ENCODE measurements at places on chromosomes 13 and 19. TPM values are rescaled to one million over a fixed set of nuclear protein-coding genes. Genes with fewer than 3 reads are reported as not detected.

- H3K27ac ChIP-seq: no peak overlapping the region
- no peak overlapping the region for H3K4me3 ChIP-seq
- peaks cover 7% of the 10 kb centered on the region for H3K27me3 ChIP-seq
- no peaks in the 10 kb centered on the region for H3K36me3 ChIP-seq
- no peaks in the 10 kb centered on the region for H3K4me1 ChIP-seq
Measured at GRCh38 chr13:36294096-36294495, 3.5 kb downstream of the CCDC169 start.

- H3K27me3 ChIP-seq: peaks cover 6% of the 10 kb centered on the region
- H3K4me3 ChIP-seq: no peak overlapping the region
- no peaks in the 10 kb centered on the region for H3K36me3 ChIP-seq
- H3K4me1 ChIP-seq: no peaks in the 10 kb centered on the region
- no peak overlapping the region for H3K27ac ChIP-seq
- no peak for DNase-seq
Measured at GRCh38 chr13:36770741-36771140, 48.3 kb upstream of the RFXAP start.

DNA sequence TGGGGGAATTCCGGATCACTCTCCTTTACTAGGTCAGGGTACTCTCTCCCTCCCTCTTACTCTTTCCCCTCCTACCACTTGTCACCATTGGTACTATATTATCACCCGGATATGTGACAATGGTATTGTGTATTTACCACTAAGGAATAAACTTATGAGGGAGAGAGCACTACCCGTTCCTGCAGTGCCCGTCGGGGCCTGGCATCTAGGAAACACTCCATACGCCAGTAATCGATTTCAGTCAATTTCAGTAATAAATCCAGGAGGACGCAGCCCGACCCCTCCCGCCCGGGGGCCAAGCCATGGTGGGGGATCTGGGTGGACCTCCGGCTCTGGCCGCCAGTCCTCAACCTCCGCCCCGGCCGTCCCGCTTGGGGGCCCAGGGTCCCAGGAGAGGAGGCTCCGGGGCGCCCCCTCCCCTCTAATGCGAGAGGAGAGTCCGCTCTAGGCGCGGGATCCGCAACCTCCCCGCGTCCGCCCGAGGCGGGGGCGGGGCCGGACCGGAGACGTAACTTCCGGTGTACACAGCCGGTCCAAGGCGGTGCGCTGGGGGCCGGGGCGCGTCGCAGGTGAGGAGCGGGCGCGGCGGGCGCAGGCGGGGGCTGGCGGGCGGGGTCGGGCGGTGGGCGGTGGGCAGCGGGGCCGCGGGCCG is at the start of gene GARRE1:
Gene GARRE1, plus strand, starts transcription at position 509 of the 652 bp plus-strand sequence. CDS start 45,920 bp downstream, outside the sequence.
- DNase-seq: peak; percentile 66
- H3K27ac ChIP-seq: peak within 1 kb of the TSS; percentile 80
- H3K27me3 ChIP-seq: no peaks in the 10 kb centered on the region

DNA sequence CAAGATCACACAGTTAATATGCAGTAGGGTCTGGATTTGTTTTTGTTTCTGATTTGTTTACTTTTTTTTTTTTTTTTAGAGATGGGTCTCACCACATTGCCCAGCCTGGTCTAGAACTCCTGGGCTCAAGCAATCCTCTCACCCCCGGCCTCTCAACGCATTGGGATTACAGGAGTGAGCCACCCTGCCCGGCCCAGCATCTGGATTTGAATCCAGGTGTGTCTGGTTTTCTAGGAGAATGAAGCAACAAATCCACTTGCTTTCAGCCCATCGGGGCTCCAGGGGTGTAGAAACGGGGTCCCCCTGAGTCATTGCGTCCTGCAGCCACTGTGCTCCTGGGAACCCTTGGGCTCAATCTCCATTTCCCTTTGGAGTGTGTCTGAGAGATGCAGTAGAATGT is 6.6 kb downstream of the CACNG8 start:
- H3K36me3 ChIP-seq: no peaks in the 10 kb centered on the region
- no peaks in the 10 kb centered on the region for H3K4me1 ChIP-seq
- no peak overlapping the region for H3K27ac ChIP-seq
- DNase-seq: no peak
- H3K27me3 ChIP-seq: peaks cover 6% of the 10 kb centered on the region

DNA sequence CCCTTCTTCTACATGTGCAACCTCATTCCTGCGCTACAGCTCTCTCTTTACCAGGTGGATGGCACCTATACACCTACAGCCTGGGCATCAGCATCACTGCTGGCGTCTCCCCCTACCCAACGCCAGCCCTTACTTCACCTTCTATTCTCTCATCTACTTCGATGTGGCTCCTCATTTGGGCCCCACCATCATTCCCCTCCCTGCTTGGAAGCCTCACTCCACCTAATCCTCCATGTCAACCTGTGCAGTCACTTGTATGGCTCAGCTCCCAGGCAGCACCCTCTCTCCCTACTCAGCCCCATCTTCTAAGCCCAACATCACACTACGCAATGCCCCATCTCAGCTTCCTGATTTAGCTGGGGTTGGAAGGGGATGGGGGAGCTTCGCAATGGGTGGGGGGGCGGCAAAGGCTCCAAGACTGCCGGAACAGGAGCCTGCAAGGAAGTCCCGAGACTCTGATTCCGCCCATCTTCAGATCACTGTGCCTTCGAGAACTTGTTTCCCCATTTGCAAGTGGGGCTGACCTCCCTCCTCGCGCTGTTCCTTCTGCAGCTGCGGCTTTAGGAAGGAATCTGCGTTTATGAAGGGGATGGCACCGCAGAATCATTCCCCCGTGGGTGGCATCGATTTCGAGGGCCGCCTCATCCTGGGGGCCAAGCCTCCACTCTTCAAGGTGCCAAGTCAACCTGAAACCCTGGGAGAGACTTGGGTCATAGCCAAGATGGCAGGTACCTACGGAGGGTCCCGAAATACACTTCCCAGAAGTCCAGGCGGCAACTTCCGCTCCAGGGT is 913 bp downstream of the MZF1 start:
- no peaks in the 10 kb centered on the region for H3K36me3 ChIP-seq
- no peaks in the 10 kb centered on the region for H3K27me3 ChIP-seq
- H3K27ac ChIP-seq: peak overlapping the region; percentile 93
- H3K4me1 ChIP-seq: peaks cover 30% of the 10 kb centered on the region
- no peak for DNase-seq

The SYT5 gene
- total RNA-seq: not detected
